GM06990 (cell line): ENCODE measurements at places on chromosomes 12 and 14.

DNA sequence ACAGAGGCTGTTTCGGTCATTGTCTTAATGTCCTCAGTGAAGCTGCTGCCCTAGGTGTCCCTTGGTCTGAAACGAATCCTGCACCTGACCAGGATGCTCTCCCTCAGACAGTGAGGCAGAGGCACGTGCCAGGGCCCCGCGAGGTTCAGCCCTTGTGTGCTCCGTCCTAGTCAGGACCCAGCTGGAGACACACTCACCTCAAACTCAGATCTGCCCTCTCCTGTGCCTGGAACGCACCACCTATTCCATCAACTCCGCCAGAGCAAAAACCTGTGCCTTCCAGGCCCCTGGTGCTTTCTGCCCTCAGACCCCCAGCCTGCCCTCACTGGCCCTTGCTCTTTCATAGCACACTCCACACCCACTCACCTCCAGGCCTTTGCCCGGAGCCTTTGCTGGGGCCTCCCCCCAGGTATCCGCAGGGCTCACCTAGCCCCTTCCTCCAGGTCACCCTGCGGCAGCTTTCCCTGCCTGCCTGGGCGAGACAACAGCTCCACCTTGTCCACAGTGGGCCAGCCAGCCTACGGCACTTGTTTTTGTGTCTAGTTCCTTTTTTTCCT lies 150.6 kb downstream of the BCL11B start:
- DNase-seq = no peak

- DNase-seq = no peak
Observed at GRCh38 chr12:84793558-84794367, 118.8 kb downstream of the SLC6A15 start.

DNA sequence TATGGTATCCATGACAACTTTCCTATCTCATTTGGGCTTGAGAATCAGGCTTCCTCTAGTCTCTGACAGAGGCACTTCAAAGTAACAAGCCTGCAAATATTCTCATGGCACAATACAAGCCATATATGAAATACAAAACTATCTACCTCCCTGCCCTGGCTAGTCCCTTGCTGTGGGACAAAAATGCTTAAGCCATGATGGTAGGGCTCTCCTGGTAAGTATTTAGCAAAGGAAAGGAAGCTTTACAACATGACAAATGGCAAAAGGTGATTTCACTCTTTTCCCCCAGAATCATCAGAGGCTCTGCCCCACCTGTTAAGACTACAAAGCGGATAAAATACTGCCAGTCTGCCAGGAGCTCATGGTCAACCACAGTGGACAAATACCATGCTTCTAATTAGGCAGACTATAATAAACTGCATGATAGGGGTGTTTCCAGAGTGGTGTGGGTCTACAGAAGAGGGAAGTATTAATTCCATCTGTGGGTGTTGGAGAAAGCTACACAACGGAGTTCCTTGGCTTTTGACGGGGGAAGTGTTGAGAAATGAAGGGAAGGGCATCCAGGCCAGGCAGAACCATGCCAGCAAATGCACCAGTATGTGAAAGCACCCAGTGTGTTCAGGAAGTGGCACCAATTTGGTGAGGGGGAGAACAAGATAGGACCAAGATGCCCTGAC lies 92.9 kb downstream of the SPTSSA start:
- no peak for DNase-seq

DNA sequence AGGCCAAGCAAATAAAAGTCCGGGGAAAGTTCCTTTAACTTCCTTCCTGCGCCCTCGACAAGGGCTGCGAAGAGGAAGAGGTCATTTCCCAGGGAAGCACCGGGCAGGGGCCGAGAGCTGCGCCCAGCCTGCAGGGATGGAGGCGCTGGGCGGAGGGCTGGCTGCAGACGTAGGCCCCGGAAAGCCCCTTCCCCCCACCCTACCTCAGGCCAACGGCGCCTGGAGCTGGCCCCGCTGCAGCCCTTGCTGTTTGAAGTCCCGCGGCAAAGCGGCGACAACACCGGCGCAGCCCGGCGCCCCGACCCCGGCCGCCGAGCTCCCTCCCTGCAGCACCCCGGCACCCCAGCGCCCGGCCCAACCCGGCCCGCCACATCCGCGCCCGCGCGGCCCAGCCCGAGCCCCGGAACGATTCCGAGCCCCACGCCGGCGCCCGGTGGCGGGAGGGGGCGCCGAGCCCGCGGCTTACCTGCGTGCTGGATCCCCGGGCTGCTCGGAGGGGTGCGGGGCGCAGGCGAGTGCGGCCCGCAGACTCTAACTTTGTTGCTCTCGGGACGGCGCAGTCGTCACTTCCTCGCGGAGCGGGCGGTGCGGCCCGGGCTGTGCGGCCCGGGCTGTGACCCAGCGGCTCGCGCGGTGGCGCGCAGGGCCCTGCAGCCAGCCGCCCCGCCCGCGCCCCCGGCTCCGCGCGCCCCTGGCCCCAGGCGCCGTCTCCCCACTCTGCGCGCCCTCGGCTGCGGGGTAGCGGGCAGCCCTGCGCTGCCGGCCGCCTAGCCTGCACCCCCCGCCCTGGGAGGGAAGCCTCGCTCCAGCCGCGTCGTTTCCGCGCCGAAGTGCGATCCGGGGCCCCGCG lies 64.8 kb upstream of the PTGR2 start:
- peak; percentile 74 for DNase-seq

DNA sequence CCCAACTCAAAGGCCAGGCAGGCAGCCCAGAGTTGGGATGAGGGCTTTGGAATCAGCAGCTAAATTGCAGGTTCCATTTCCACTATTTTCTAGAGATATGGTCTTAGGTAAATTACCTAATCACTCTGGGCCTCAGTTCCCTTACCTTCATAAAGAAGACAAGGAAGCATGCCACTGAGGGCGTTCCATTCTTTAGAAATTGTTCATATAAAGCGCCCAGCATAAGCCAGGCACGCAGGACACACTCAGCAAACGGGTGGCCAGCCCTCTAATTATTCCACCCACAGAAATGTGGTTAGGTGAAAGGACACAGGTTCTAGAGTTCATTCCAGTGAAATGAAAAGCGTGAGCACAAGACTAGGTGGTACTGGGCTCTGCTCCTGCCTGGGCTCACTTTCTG lies 87.9 kb upstream of the BCL11B start:
- no peak for DNase-seq

DNA sequence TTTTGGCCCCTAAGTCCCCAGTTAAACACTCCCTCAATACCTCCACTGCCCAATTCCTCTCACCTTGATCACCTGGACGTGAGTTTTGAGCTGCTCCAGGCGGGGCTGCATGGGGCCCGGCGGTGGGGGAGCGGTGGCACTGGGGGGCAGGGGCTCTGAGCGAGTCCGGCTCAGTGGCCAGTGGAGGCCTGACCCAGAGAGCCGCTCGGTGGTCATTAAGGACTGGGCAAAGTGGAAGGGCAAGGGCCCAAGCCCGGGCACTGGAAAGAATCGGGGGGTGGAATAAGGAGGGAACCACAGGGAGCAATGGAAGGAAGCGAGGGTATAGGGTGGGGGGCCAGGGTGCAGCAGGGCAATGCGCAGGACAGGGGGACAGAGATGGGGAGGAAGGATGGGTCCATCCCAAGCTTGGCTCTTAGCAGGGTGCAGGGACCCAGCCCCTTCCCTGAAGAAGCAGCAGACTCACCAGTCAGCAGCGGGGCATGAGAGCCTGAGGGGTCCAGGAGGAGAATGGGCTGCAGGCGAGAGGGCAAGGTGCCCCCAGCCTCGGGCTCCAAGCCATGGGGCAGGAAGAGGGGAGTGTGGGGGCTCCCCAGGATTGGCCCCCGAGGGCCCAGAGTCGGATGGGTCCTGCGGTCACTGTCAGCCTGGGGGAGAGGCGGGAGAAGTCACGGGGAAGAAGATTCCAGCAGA lies 22.2 kb downstream of the SLC48A1 start:
- no peak for DNase-seq

DNA sequence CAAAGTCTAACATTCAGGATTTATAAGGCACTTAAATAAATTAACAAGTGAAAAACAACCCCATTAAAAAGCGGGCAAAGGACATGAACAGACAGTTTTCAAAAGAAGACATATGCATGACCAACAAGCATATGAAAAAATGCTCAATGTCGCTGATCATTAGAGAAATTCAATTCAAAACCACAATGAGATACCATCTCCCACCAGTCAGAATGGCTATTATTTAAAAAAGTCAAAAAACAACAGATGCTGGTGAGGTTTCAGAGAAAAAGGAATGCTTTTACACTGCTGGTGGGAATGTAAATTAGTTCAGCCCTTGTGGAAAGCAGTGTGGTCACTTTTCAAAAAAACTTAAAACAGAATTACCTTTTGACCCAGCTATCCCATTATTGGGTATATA lies 60.7 kb upstream of the BDKRB2 start:
- no peak for DNase-seq

DNA sequence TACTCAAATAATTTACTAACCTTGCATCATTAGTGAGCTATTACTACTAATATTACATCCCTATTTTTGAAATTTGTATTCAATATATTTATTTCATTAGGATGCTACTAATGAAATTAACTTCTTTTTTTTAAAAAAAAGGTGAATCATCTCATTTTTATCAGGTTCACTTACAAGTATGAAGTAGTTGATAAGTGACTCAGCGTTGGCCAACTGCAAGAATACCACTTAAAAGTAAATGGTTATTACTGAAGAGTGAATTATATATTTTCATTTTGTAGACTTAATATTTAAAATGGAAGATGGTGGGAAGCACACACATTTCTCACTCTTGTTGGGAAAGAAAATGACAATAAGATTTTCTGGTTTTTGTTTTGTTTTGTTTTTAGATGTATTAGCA lies 19.6 kb downstream of the OR4N2 start:
- DNase-seq = no peak

- no peak for DNase-seq
Observed at GRCh38 chr12:109127533-109128242, 11.3 kb downstream of the ACACB start.

DNA sequence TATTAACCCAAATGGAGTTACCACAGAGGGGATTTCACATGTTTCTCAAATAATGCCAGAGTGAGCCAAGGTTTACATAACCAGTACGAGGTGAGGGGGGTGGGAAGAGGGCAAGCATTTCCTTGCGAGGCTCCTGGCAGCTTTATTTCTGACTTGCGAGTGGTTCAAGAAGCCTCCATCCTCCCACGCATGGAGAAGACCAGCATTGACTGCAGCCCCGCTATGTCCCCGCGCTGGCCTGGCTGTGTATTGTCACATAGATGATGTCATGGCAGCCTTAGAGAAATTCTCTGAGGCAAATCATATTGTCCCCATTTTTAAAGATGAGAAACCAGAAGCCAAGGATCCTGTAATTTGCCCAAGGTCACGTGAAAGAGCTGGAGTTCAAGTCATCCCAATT lies 188.2 kb downstream of the CACNA1C start:
- no peak for DNase-seq

- DNase-seq = no peak
Observed at GRCh38 chr14:100143523-100143922, 15.9 kb downstream of the DEGS2 start.

DNA sequence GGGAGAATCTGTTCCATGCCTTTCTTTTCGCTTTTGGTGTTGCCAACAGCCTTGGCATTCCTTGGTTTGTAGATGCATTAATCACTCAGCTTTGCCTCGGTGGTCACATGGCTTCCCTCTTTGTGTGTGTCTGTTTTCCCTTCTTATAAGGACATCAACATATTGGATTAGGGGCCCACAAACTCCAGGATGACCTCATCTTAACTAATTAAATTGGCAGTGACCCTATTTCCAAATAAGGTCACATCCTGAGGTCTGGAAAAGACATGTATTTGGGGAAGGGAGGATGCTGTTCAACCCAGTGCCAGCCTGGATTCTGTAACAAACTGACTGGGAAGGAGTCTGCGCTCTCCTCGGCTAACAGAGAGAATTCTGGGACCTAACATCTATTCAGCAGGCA lies 365.7 kb upstream of the FKBP4 start:
- DNase-seq = no peak

DNA sequence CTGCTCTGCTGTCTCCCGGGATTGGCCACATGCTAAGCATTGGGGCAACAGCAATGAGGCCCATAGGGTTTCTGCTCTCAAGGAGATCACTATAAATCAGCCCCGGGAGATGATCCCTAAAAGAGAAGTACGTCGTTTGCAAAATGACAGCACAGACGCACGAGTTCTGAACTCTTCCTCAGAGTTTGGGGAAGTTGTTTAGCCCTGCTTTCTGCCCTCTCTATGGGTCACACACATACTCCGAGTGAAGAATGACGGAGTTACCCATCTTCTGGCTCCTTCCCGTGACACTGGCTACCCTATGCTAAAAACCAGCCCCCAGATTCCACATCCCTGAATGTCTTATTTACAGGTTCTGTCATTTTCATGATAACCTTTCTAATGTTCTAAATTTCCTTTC lies 258.0 kb upstream of the PLEKHG7 start:
- peak; percentile 47 for DNase-seq

DNA sequence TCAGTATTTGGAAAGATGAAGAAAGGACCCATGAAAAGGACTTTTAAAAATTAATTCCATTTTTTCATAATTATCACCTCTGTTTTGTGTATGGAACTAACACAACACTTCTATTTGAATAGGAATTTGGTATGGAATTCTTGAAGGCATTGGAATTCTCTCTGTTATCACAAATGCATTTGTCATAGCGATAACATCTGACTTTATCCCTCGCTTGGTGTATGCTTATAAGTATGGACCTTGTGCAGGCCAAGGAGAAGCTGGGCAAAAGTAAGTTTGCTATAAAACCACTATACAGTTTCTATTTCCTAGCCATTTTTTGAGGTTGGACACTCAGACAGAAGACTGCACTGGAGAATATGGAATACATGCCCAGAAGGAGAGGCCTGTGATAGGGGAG lies 98.6 kb downstream of the SLC5A8 start:
- no peak for DNase-seq
